ENCODE measurements at places on chromosomes 2 and 18.

- no peak overlapping the region for H3K27ac ChIP-seq
- peaks cover 27% of the 10 kb centered on the region for H3K4me1 ChIP-seq
- DNase-seq, result no peak
- H3K4me3 ChIP-seq, result no peak overlapping the region
These were observed 28.5 kb upstream of the PPP3R1 start for GRCh38 chr2:68280796-68281195.

- H3K4me3 ChIP-seq, result no peak overlapping the region
- H3K4me1 ChIP-seq, result peaks cover 3% of the 10 kb centered on the region
- no peaks in the 10 kb centered on the region for H3K36me3 ChIP-seq
- H3K27ac ChIP-seq, result no peak overlapping the region
- peaks cover 2% of the 10 kb centered on the region for H3K27me3 ChIP-seq
- no peak for DNase-seq
These were observed 13.6 kb upstream of the ZNF397 start for GRCh38 chr18:35227254-35227653.

GRCh38 chr2:179139506-179139905 lies 89.6 kb upstream of the CCDC141 start:
- H3K4me1 ChIP-seq, result no peaks in the 10 kb centered on the region
- DNase-seq, result no peak
- H3K4me3 ChIP-seq, result no peak overlapping the region

GRCh38 chr2:159614534-159615366 lies 1.6 kb downstream of the BAZ2B start:
- peak overlapping the region; percentile 100 for H3K27ac ChIP-seq
- H3K36me3 ChIP-seq, result no peaks in the 10 kb centered on the region
- peaks cover 44% of the 10 kb centered on the region for H3K4me1 ChIP-seq
- no peak for DNase-seq
- H3K4me3 ChIP-seq, result peak overlapping the region; percentile 82

Measured in mesothelial cell of epicardium (in vitro differentiated cells).